ENCODE measurements at places on chromosomes 3 and 15. TPM values are rescaled to one million over a fixed set of nuclear protein-coding genes. Genes with fewer than 3 reads are reported as not detected.

CLDN1 gene
- polyA plus RNA-seq = 58.2 TPM

TPRG1 gene
- polyA plus RNA-seq = 0.68 TPM

TRH gene
- 0.12 TPM for polyA plus RNA-seq

NRROS gene
- polyA plus RNA-seq = 2.6 TPM

CYP1A2 gene
- 0.18 TPM for polyA plus RNA-seq

MESP1 gene
- polyA plus RNA-seq = 0.52 TPM

CCR8 gene
- not detected for polyA plus RNA-seq

FBXW12 gene
- polyA plus RNA-seq = 0.73 TPM

ALDH1A3 gene
- 5.7 TPM for polyA plus RNA-seq
